Activated naive CD8-positive, alpha-beta T cell treated with anti-CD3 and anti-CD28 coated beads, Interleukin-2, amount 50 U/mL, for 24 hours (primary cell): ENCODE measurements at places on chromosomes 11 and 22.
A peak's percentile ranks its signal among the peaks of the same experiment; 100 is the strongest.

DNA sequence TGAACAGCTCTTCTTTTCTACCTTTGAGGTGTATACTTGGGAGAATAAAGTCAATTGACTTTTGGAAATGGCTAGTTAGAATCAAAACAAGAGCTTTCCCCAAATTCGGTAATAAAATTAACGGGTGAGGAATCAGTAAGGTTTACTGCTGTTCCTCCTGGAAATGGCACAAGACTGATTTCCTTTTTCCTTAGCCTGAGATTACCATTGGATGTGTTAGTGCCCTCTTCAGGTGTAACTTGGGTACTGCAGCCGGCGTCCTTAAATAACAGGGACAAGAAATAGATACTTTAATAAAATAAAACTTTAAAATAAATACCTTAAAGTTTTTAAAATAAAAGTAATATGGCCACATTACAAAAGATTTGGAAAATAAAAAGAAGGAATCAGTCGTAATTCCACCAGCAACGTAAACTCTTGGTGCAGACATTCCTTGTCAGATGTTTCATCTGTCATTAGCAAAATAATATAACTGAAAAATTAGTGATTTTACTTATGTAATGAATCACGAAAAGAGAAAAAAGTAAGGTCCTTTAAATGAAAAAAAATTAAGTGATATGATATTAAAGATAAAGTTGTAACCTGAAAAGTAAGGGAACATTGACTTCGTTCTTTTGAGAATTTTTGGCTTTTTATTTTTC, 29.7 kb downstream of the ZFTA start:
- peak; percentile 71 for DNase-seq

- DNase-seq, result no peak
These were observed 352.9 kb downstream of the CTTN start for GRCh38 chr11:70751142-70751734.

GRCh38 chr11:76443268-76443980, 1.4 kb upstream of the EMSY start:
- DNase-seq, result no peak

DNA sequence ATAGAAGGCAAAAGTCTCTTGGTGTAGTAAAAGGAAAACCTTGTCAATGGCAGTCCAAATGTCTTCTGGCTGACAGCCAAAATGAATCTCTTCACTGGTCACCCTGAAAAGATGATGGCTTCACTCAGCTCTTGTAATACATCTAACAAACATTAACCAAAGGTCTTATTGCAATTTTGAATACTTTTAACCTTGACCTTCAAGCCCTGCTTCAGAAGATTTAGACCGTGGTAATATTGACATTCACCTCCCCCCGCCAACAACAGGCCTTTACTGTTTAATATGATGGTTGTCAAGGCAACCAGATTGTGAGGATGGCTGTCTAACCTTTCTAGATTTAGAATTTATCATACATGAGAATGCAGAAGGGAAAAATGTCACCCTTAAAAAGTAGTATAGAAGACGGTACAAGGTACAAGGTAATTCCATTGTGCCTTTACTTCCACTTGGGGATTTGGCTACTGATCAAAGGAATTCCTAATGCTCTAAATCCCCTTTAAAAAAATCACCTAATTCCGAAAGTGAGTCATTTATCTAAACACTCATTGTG, 342.3 kb downstream of the LARGE1 start:
- no peak for DNase-seq

DNA sequence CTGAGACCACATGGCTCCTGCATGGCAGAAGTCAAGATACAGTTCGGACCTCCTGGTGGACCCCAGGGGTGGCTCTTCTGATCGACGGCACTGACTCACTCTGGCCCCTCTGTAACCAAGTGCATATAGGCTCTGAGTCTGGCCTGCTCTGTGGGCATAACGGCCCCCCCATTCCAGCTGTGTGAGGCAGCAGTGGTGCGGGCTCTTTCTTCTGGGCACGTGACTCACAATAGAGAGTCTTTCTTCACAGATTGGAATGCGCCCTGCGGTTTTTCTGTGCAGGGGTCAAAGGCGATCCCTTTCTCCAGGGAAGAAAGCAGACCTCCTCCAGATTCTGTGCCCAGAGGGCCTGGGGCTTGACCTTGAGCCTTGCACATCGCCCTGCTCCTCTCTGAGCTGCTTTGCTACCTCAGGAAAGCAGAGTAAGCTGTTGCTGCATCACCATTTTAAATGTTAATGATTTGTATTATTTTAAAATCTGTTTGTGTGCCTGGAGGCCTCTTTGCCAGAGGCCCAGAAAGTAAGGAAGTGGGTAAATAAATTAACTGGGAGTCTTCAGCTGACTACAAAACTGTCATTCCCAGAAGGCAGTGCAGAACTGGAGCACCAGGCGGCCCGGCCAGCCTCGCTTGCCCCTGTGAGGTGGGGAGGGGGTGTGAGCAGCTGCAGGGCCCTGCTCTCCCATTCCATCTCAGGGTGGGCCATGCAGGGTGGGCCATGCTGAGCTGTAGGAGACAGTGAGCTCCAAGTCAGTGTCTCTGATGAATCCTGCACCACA, 199.0 kb downstream of the GRIK4 start:
- DNase-seq, result no peak

DNA sequence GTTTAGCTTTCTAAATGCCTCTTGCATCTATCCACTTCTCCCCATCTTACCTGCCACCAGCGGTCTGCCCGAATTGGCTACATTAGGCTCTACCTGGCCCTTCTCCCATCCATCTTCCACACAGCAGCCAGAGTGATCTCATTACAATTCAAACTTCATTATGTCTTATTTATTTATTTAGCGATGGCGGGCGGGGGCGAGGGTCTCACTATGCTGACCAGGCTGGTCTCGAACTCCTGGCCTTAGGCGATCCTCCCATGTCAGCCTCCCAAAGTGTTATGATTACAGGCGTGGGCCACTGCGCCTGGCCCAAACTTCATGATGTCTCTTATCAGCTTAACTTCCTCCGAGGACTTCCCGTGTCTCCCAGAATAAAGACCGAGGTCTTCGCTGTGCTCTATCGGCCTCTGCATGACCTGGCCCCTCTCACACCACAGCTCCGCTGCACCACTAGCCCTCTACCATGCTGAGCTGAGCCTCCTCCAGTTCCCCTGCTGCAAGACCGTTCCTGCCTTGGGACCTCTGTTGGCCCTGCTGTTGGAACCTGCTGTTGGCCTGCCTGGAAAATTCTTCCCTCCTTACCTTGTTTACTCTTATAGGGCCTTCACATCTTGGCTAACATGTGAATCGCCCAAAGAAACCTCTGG, 870 bp upstream of the CTTN start:
- peak; percentile 12 for DNase-seq

DNA sequence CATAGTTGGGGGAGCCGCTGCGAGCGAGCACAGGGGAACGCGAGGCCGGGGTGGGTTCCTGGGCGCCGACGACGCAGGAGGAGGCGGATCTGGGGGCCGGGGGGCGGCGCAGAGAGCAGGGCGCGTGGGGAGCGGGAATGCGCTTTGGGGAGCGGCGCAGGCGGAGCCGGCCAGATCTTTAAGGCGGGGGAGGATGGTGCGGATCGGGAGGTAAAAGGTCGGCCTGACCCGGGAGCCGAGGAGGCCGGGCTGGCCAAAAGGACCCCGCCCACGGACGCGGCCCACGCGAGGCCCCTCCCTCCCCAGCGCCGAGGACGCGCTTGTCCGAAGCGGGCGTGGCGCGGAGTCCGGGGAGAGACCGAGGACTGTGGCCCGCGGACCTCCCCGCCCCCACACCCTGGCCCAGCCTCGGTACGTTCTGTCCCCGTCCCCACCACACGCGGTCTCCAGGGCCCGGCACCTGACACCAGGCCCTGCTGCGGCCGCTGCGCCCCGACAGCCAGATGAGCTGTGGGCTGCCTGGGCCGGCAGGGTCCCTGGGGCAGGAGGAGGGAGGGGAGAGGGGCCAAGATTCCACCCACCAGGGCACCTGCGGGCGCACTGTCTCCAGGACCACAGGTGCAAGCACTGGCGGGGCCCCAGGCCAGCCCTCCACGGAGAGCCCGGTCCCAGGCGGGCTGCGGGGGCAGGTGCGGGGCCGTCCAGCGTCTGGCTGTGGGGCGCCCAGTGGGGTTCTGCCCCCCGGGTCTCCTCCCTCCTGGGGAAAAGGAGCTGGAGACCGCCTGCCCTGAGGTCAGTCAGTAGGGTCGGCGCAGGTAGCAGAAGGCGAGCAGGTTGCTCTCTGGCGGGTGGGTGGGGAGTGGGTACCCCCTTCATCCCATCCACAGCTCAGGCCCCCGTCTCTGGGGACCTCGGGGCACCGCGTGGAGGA, 10.9 kb downstream of the PIM3 start:
- peak; percentile 83 for DNase-seq

GRCh38 chr11:18578975-18579598, 9.4 kb downstream of the UEVLD start:
- no peak for DNase-seq

DNA sequence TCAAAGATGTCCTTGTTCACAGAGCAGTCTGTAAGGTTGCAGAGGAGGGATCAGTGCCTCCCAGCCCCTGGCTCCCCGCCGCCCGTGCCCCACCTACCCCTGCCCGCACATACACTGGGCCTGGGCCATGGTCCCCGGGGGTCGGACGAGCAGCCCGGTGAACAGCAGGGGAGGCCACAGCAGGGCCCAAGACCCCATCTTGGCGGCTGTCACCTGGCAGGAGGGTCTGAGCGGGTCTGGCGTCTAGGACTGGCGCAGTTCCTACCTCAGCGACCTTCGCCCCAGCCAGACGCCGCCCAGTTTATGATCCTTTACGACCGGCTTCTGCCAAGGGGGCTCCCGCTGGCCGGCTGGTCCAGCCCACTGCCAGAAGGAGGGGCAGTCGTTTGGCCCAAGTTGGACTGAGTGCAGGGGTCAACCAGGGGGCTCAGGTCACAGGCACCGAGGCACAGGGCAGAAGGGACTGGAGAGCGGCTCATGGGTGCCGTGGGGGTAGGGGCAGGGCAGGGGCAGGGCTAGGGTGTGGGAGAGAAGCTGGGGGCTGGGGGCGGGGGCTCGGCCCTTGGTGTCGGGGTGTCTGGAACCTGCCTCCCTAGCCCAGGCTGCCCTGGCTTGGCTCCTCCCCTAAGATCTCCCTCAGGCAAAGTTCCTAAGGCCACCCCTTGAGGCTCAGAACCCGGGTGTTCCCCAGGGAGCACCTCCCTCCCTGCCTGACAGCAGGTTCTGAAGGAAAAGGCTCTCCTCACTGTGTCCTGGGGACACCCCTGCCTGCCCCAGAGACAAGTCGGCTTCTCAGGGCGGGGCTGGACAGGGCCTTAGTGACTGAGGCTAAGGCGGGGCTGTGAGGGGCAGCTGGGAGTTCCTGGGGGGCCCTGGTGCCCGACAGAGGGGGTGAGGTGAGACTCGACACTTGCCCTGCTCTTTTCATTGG, at the start of gene CDHR5:
Gene CDHR5, minus strand, starts transcription at position 251 of the 931 bp plus-strand sequence. Its CDS starts 53 bp downstream, at position 198.
- no peak for DNase-seq

DNA sequence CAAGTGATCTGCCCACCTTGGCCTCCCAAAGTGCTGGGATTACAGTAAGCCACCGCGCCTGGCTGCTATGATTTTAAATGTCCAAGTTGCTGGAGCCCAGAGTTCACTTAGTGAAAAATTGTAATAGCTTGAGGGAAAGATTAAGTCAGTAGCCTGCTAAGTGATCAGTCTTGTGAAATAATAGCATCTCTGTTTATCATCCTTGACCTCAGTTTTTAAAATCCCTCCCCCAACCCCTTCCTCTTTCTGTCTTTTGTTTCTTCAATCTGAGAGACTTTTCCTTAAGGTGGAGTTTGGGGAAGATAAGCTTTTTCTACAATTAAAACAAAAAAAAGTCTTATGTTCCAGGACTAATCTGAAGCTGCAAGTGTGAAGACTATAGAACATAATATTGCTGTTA, 6.4 kb downstream of the HIPK3 start:
- no peak for DNase-seq

- DNase-seq, result no peak
These were observed 18.1 kb upstream of the CSTF3 start for GRCh38 chr11:33179348-33179803.

GRCh38 chr11:68257477-68258362, 14.1 kb downstream of the C11orf24 start:
- peak; percentile 96 for DNase-seq

- DNase-seq, result no peak
These were observed 64.3 kb upstream of the IGLL5 start for GRCh38 chr22:22823131-22823810.

DNA sequence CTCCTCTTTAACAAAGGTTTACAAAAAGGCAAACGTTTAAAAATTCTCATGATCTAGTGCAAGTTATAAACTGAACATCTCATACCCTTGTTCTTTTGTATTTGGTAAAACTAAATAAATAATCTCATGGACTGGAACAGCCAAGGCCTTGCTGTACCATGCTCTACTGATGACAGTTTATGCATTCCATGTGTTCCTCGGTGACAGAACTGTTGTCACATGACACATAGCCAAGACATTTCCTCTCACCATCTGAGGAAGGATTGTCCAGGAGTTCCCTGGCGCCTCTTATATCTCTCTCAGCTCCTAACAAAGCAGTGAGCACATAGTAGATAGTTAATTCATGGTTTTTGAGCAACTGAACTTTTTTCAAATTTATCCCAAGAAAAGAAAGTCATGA, 12.6 kb downstream of the CCDC83 start:
- no peak for DNase-seq

DNA sequence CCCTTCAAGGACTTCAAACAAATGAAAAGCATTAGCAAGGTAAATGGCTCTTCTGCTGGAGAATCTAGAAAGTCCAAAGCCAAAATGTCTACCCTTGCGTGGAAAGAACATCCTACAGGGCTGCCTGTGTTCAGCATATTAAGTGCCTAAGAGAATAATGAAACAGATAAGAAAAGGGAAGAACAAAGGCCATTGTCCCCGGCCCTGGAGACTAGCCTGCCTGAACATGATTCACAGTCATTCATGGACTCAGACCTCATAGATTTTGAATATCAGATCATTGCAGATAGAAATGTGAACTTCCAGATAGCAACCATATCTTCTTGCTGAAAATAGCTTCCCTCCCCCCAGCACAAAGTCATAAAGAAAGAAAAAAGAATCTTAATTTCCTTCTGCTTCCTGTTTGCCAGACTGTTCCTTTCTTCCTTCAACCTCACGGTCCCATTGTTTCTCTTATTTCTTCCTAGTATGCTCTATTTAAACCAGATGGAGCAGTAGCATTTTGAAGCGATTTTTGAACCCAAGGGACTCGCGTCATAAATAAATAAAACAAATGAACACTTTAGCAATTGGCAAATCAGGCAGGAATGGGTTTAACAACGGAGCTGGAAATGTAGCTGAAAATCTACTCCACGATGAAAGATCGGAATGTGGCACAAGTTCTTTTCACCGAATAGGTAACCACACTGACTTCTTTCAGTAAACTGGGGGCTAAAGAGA, 408.2 kb upstream of the CCDC90B start:
- no peak for DNase-seq

DNA sequence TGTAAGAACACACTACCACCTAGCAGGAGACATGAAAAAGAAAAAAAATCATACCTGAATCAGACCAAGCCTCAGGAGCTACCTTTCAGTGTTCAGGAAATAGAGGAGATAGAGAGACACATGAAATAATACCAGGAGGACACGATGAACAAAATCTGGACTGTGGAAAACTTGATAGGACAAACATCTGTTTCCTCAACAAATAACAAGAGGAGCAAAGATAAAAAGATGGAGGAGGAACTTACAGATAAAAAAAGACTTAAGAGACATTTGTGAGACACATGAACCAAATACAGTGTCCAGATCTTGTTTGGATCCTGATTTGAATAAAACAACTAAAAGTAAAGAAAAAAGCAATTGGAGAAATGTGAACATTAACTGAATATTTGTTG, 12.4 kb upstream of the KCNE3 start:
- no peak for DNase-seq
